Activated B cell treated with CpG ODN at 0.5 μM for 24 hours (primary cell): ENCODE measurements at places on chromosomes 1 and 21. TPM values are rescaled to one million over a fixed set of nuclear protein-coding genes. Genes with fewer than 3 reads are reported as not detected.

DNA sequence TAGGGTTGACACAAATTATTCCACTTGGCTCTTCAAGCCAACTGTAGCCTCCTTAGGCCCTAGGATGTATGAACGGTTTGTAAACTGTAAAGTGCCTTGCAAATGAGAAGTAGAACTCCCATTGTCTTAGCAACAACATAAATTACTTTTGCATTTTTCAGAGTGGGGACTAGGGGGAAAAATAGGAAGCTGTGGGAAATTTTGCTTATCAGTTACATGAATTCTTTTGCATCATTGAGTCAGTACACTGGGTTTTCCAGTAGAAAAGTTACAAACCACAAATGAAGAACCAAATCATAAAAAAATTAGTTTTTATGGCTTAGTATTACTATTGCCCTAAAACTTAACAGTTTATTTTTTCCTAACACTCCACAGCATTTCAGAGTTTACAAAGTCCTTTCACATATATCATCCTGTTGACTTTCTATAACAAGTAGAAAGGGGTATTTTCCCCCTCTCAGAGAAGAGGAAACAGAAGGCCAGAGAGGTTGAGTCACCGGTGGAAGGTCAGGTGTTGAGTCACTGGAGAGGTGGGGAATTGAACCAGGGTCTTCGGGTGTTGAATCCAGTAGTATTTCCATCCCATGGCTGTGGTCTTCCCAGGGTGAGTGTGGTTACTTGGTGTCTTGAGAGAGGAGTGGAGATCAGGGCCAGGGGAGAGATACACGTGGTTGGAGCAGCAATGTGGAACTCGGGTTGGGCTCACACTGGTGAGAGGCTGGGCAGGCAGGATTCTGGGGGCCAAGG is 71.9 kb upstream of the USP24 start:
- DNase-seq: no peak

- DNase-seq: no peak
Observed at GRCh38 chr1:9174243-9174642, 45.3 kb upstream of the GPR157 start.

DNA sequence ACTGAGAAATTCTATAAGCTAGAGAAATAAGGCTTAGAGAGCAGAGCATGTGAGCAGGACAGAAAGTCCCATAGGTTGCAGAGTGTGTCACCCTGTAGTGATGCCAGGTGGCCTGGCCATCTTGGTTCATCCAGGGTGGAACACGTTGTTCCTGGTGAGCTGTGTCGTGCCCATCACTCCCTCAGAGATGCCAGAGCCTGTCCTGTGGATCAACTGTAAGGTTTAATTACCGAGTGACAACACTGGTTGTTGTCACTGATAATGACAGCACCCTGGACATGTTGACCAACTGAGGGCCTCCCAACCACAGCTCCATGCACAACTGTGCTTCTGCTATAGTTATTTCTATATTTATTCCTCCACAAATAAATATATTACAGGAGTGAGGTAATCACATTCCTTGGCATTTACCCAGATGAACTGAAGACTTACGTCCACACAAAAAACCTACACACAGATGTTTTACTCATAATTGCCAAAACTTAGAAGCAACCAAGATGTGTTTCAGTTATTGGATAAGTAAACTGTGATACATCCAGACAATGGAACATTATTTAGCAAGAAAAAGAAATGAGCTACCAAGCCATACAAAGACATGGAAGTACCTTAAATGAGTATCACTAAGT is 6.2 kb downstream of the C1orf198 start:
- no peak for DNase-seq

DNA sequence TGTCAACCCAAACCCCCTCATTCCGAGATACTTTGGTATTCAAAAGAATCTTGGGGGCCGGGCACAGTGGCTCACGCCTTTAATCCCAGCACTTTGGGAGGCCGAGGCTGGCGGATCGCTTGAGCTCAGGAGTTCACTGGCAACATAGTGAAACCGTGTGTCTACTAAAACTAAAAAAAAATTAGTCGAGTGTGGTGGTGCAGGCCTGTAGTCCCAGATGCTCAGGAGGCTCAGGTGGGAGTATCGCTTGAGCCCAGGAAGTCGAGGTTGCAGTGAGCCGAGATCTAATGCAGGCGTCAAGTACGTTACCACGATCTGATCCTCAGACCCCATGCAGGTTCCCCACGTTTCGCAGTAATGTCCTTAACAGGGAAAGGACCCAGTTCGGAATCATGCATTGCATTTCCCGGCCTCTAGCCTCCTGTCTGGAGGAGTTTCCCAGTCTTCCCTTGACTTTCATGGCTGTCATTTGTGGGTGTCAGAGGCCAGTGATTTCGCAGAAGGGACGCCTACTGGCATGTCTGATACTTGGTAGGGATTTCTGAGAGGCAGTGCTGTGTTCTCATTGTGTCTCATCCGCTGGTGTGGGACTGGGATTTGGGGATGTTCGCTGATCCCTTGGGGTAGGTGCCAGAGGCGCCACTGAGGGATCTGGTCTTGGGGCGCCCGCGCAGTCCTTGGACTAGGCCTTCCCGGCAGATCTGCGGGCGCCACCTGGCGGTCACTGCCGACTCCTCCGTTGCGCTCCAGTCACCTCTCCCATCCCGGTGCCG is 39.3 kb upstream of the HMGN1 start:
- DNase-seq: peak; percentile 84

GRCh38 chr1:34924759-34925555 is 4.5 kb downstream of the DLGAP3 start:
- peak; percentile 32 for DNase-seq

DNA sequence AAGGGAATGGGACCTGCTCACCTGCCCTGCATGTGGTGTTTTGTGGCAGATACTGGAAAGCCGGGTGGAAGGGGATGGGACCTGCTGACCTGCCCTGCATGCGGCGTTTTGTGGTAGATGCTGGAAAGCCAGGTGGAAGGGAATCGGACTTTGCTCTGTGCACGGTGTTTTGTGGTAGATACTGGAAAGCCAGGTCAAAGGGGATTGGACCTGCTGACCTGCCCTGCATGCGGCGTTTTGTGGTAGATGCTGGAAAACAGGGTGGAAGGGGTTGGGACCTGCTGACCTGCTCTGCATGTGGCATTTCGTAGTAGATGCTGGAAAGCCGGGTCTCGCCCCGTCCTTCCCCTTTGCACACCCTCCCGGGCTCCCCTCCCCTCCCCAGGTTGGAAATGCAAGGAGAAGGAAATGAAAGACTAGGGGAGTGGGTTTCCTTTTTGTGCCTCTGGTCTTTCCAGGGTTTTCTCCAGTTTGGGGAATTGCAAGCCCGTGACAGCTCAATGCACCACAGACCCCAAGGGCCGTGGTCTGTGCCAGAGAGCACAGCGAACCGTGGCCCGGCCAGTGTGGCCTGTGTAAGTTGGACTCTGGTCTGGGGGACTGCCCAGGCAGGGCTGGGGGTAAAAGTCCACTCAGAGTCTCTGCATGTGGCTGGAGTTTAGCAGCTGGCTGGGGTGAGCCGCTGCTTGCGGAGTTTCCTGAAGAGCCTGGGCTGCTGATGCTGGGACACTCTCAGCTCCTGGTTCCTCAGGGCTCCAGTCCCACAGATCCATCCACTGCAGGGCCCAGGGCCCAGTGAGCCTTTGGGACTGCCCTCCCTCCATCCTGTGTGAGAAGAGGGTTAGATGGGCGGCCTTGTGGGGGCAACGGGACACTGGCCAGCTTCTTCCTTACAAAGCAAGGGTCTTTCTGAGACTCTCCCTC is 105.5 kb downstream of the CRYAA start:
- no peak for DNase-seq

- DNase-seq: no peak
Observed at GRCh38 chr1:232385221-232385620, 244.7 kb downstream of the SIPA1L2 start.

DNA sequence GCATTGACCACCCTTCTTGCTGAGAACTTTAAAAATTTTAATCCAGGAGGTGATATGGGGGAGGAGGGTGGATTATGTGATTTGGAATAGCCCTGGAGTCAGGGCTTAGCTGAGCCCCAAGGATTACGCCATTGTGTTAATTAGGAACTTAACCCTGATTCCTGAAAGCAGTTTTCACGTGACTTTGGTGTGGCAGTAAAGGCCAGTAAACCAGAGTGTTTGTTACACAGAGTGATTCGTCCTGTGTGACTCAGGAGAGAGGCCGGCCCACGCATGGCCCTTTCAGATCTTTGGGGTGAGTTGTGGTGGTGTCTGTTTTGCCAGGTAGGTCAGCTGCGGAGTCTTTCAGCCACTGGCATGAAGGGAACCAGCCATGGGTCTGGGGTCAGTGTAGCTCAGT is 107.6 kb downstream of the NOS1AP start:
- DNase-seq: no peak

GRCh38 chr1:20534659-20535417 is 17.5 kb upstream of the FAM43B start:
- DNase-seq: no peak

DNA sequence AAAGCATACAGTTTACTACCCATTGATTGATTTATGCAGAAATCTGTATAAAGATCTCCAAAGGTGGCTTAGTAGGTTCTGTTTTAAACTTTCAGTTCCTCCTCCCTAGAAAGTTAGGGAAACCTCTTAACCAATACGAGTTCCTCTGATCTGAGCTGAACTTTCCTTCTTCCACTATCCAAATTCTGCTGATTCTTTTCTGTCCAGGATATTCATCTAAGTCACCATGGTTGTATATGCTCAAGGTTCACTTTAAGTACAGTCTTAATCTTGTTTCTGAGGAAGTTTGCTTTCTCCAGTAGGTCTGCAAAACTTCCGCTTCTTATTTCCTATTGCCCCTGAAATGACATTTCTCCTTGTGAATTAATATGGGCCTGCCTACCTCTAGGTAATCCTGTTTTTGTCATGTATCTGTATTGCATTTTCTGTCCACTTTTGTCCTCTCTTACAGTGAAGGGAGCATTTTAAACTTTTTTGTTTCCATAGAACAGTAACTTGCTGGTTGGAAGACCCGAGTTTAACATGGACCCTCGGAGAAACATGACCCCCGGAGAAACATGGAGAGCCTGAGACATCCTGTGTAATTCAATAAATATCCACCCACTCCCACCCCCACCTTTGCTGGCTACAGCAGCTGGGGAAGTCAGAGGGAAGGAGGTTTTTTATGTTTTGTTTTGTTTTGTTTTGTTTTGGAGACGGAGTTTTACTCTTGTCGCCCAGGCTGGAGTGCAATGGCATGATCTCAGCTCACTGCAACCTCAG is 16.7 kb upstream of the TUT4 start:
- no peak for DNase-seq

GRCh38 chr1:243667133-243667532 is 182.9 kb downstream of the AKT3 start:
- no peak for DNase-seq

DNA sequence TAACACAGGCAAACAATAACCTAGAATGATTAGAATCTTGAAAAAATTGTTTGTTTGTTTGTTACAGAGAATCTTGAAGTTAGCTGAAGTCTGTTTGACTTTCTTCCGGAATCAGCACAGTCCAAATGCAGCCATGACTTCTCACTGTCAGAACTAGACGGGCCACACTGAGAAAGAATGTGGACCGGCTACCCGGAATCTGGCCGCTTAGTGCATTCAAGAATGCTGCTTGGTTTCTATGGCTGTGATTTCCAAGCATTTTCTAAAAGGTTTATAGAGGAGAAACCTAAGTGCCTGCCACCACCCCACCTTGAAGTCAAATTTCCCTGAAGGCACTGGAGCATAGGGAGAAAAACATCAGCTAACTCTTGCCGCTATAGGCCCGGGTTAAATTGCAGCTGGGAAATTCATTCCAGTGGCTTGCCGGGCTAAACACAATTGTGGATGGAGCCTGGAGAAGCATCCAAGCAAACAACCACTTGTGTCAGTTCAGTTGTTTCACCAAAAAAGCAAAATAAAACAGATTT is 231.1 kb downstream of the DISC1 start:
- no peak for DNase-seq

NTMT2 gene
- not detected in 2 replicates for total RNA-seq

DNA sequence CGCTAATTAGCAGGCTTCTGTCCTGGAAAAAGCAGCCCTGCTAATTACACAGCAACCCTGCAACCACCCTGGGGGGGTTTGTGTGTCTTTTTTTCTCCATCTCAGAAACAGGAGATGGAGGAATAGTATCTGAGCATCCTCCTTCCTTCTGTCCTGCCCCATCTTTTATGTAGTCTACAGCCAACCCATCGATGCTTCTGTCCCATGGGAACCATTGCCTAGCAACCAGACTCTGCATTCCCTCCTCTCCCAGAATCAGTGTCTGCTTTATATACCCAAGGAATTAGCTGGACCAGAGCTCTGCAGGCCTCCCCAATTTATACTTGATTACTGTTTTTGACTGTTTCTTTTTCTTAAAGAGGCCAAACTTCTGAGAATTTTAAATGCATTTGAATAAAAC is 35.1 kb downstream of the LRRC38 start:
- no peak for DNase-seq

DNA sequence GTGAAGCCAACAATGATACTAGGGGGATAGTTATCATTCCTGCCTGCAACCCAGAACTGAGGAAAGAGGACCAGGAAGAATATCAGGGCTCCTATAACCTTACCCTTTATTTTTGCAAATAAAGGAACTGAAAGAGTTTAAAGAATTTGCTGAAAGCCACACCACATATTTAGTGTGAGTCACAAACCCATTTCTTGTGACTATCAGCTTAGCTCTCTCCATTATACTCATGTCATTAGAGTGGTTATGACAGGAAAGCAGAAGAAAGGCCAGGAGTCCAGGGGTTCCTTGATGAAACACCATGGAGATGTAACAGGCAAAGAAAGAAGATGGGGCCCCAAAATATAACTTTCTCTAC is 141.1 kb upstream of the SAMSN1 start:
- no peak for DNase-seq

DNA sequence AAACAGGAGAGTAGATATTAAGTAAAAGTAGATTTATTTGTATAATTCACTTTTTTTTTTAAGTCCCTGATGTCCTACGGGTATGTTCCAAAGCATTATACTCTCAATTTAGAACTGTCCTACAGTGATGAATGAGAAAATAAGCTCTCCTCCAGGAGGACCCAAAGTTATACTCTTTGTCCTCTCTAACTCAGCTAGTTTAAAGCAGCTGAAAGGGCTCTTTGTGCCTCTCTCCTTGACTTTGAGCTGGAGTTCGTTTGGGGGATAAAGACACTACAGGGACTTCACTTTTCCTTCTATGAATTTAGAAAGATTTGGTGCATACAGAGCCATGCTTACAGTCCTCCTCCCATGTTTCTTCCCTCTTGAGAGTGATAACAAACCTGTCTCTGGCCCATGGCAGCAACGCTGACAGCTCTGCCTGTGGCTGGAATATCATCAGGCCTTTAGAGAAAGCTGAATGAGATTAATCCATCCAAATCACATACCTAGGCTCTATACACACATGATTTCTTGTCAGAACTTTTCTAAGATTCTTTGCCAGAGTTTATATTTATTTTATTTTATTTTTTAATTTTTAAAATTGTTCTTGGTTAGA is 134.3 kb downstream of the PIK3R3 start:
- no peak for DNase-seq

GRCh38 chr1:55443175-55443915 is 228.2 kb upstream of the USP24 start:
- DNase-seq: no peak
